ENCODE measurements at places on chromosomes 3 and 15.

- DNase-seq, result no peak
Observed at GRCh38 chr3:132681421-132681820, 21.3 kb downstream of the UBA5 start.

- DNase-seq, result no peak
Observed at GRCh38 chr3:143201045-143201444, 81.5 kb downstream of the CHST2 start.

DNA sequence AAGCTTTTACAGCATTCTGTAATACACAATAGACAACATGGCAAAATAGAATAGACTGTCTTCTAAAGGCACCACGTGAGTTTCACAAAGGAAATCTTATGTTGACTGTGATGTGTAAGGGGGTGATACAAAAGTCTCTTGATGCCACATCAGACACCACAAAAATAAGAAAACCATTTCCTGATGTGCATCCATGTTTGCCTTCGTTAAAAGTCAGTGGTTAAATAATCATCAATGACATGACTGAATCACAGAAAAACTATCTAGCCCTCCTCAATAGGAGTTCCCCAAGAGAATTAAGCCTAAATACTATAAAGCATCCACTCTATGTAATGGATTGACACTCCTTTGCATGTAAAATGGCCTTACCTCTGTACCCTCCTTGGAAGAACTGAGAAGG lies 198.6 kb upstream of the SLC2A2 start:
- no peak for DNase-seq

DNA sequence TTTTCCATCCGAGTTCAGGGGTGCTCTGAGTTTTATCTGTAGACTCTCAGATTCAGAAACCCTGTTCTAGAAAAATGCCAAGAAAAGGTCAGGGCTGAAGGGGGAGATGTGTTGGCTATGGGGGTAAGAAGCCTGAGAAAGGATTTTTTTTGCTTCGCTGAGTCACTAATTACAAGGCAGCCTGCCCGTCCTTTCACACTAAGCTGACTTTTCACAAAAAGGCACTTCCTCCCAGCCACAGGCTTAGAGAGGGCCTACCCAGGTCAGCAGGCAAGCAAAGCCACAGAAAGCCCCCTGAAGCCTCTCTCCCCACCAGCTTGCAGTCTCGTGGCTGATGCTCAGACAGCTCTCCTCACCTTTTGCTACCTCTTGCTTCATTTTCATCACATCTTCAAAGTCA lies 192.6 kb upstream of the PRICKLE2 start:
- DNase-seq, result no peak

DNA sequence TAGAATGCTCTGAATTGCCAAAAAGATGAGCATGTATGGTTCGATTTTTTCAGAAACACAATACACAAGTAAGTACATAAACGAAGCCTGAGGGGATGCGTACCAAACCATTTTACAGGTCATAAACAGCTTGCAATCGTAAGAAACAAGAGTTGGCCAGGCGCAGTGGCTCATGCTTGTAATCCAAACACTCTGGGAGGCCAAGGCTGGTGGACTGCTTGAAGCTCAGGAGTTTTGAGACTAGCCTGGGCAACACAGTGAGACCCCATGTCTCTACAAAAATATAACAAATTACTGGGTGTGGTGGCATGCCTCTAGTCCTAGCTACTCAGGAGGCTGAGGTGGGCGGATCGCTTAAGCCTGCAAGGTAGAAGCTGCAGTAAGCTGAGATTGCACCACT lies 13.4 kb downstream of the TRA2B start:
- DNase-seq, result no peak

DNA sequence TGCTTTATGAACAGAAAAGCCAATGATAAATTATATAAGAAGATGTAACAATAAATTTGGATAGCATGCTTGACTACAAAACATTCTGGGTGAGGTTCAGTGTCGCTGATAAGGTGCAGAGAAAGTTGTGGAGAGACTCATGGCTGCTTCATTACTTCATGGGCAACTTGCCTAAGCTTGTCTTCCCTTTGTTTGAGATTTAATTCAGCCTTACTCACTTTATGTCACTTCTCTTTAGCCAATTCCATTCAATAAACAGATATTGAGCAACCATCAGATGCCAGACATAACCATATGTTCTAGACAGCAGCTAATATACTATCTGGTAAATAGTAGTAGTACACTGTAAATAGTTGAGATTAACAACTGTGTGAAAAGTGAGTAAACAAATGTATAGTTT lies 401.5 kb upstream of the FRG2C start:
- DNase-seq, result no peak

DNA sequence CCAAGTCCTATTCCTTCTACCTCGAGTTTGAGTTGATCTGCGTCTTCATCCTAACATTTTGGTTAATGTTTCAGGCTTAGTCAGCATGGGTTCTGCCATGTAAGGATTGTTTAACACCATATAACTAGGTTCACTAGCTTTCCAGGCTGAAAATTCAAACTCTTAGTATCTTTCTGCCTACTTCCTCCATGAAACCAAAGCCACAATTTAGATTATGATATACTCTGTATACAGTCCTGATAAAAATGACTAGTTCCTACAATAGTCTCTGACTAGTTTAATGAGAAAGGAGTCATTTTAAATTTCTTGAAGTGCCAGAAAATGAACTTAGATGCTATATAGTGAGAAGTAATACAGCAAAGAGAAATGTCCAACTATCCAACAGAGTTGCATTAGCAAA lies 6.6 kb upstream of the BTLA start:
- no peak for DNase-seq

All from suppressor macrophage treated with lipopolysaccharide for 1 hour (primary cell).